ENCODE measurements at places on chromosomes 5 and 9. TPM values are rescaled to one million over a fixed set of nuclear protein-coding genes. Genes with fewer than 3 reads are reported as not detected.

The PRPF4 gene
- 16.9 TPM for total RNA-seq

The NTRK2 gene
- not detected for total RNA-seq

DNA sequence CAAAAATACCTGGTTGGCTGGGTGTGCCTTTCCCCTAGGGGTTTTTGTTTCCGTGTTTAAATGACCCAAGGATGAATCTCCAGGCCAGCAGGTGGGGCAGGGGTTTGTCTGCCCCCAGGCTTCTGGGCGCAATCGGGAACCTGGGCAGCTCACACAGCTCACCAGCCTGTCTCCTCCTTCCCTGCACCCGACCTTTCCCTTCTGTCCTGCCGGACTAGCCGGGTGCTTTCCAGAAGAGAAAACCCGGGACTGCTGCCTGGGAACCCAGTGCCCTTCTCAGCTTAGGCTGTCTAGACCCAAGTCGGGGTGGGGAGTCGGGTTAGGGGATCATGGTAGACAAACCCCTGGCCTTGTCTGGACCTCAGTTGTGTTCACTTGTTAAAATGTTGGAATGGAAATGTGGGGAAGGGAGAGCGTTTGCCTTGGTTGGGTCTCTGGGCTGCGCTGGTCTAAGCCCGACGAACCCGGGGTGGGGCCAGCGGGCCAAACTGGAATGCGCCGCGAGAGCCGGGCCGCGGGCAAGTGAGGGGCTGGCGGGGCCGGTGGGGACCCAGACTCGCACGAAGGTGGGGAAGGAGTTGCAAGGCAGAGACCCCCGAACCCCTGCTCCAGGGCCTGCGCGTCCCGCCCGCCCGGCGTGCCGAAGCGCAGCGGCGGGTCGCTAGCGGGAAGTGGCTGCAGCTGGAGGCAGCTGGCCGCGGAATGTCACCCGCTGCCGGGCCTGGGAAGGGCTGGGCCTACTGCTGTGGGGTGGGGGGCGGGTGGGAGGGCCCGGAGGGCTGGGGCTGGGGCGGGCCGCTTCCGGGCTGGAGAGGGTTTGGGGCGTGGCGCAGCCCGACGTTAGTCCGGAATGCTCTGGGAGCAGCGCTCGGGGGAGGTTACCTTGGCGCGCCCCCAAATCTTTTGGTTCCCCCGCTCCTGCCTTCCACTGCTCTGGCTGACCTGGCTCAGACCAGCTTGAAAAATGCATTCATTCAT, 84.6 kb downstream of the DAB2IP start:
- no peak overlapping the region for H3K27ac ChIP-seq
- no peaks in the 10 kb centered on the region for H3K36me3 ChIP-seq
- peaks cover 8% of the 10 kb centered on the region for H3K27me3 ChIP-seq
- DNase-seq = no peak
- peaks cover 47% of the 10 kb centered on the region for H3K4me1 ChIP-seq
- no peak overlapping the region for H3K4me3 ChIP-seq

GRCh38 chr9:18385696-18386490, 88.1 kb upstream of the ADAMTSL1 start:
- H3K4me1 ChIP-seq = no peaks in the 10 kb centered on the region
- H3K27me3 ChIP-seq = no peaks in the 10 kb centered on the region
- DNase-seq = no peak
- H3K27ac ChIP-seq = no peak overlapping the region

- no peaks in the 10 kb centered on the region for H3K36me3 ChIP-seq
- no peak overlapping the region for H3K4me3 ChIP-seq
- DNase-seq = no peak
- H3K27me3 ChIP-seq = no peaks in the 10 kb centered on the region
- H3K4me1 ChIP-seq = no peaks in the 10 kb centered on the region
Measured at GRCh38 chr9:4769321-4770080, 23.2 kb upstream of the RCL1 start.

DNA sequence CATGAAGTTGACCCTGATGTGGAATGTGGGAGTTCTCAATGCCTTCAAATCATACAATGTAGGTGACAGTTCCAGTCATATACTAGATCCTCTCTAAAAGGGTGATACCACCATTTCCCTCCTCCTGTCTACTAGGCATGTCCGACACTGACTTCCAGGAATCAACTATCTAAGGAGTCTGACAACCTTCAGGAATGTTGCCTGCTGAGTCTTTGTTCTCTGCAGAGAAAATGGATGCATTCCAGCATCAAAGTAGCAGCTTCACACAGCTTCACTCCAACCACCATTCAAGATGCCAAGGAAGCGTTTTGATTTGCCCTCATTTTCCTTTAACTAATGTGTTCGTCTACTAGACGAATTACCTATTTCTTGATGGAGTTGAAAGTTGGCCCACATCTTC, 530.2 kb downstream of the EBF1 start:
- H3K4me1 ChIP-seq = no peaks in the 10 kb centered on the region
- DNase-seq = no peak
- no peaks in the 10 kb centered on the region for H3K27me3 ChIP-seq
- H3K4me3 ChIP-seq = no peak overlapping the region
- H3K27ac ChIP-seq = no peak overlapping the region
- no peaks in the 10 kb centered on the region for H3K36me3 ChIP-seq

DNA sequence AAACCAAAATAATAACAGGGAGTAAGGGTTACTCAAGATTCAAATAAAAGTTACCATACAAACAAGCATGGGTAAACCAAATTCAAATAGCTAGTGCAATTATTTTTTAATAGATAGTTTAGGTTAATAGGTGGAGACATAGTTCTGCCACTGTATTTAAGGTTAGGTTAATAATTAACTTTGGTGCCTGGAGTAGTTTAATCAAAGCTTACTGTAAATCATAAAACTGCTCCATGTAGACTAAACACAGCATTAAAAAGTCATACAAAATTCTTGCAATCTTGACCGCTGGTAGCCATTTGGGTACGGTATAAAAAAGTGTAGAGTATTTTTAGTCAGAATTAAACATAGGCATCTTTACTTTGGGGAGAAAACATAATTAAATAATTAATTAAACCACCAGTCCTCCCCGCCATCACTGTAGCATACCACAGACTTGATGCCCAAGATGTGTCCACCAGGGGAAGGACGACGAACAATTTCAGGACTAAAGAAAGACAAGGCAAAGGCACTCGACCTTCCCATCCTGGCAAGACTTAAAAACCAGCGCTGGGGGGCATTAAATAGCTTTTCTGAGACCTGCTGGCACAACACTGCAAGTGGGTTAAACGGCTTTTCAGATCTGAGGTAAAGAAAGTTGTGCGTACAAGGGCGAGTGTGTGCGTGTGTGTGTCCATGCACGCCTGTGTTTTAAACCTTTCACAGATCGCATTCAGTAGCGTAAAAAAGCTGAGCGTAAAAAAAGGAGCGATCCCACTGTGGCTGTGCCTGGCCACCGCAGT, 2.9 kb downstream of the SEMA6A start:
- no peak for DNase-seq
- H3K4me1 ChIP-seq = peaks cover 28% of the 10 kb centered on the region
- no peaks in the 10 kb centered on the region for H3K36me3 ChIP-seq
- no peak overlapping the region for H3K27ac ChIP-seq
- H3K27me3 ChIP-seq = peaks cover 35% of the 10 kb centered on the region

GRCh38 chr5:95946451-95946850, 15.2 kb downstream of the ELL2 start:
- H3K27ac ChIP-seq = no peak overlapping the region
- H3K27me3 ChIP-seq = no peaks in the 10 kb centered on the region
- H3K4me3 ChIP-seq = no peak overlapping the region

GRCh38 chr9:33374190-33374589, 28.2 kb downstream of the AQP7 start:
- no peak for DNase-seq
- no peak overlapping the region for H3K27ac ChIP-seq
- peaks cover 21% of the 10 kb centered on the region for H3K36me3 ChIP-seq
- no peaks in the 10 kb centered on the region for H3K27me3 ChIP-seq

- no peak overlapping the region for H3K4me3 ChIP-seq
- no peak for DNase-seq
- H3K27me3 ChIP-seq = no peaks in the 10 kb centered on the region
- no peak overlapping the region for H3K27ac ChIP-seq
Measured at GRCh38 chr5:120769312-120769872, 305.3 kb downstream of the PRR16 start.

GRCh38 chr9:2608276-2608675, 13.3 kb upstream of the VLDLR start:
- no peak overlapping the region for H3K27ac ChIP-seq
- H3K36me3 ChIP-seq = no peaks in the 10 kb centered on the region
- no peaks in the 10 kb centered on the region for H3K27me3 ChIP-seq
- no peak overlapping the region for H3K4me3 ChIP-seq

DNA sequence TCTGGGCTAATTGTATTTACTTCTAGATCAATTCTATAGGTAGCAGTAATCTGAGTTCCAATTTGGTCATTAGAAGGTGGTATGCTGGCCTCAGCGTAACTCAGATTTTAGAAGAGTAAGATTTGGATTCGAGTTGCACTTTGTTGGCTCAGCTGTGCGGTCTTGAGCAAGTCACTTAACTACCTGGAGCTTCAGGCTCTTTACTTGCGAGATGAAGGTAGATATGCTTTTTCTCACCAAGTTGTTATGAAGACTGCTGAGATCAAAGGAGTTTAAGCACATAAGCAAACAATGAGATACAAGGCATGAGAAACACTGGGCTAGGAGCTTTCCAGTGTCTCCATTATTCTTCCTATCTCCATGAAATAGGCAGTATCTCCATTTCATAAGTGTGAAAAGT, 133.8 kb upstream of the RANBP3L start:
- H3K27me3 ChIP-seq = no peaks in the 10 kb centered on the region
- no peak overlapping the region for H3K27ac ChIP-seq
- no peaks in the 10 kb centered on the region for H3K36me3 ChIP-seq
- no peak for DNase-seq
- H3K4me1 ChIP-seq = no peaks in the 10 kb centered on the region
- no peak overlapping the region for H3K4me3 ChIP-seq

- H3K4me1 ChIP-seq = no peaks in the 10 kb centered on the region
- DNase-seq = no peak
- H3K4me3 ChIP-seq = no peak overlapping the region
- no peaks in the 10 kb centered on the region for H3K36me3 ChIP-seq
Measured at GRCh38 chr9:109176386-109176785, 9.3 kb upstream of the FRRS1L start.

DNA sequence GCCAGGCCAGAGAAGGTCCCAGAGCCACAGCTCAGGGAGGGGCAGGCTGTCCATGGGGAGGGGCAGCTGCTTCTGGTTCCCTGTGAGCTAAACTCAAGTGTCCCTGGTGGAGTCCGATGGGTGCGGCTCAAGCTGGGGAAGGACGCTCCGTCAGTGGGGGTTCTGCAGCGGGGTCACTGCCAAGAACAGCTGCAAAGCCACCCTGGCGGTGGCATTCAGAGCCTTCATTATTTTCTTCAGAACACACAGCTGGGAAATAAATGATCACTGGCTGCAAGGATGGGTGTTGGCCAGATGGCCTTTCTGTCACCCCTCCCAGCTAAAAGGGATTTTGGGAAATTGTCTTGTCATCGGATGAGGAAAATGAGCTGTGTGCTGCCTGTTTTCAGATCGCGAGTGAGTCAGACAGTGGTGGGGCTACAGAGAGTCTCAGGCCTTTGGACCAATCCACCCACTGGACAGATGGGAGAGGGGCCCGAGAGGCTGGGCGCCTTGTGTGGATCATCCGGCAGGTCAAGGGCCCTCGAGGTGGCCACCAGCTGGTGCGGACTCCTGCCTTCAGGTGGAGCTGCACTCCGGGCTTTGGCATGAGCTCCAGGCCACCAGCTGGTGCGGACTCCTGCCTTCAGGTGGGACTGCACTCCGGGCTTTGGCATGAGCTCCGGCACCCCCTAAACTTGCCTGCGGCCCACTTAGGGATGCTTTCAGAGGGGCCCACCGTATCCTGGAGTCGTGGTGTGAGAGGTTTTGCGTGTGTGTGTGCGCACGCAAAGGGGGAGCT, 17.9 kb upstream of the GFPT2 start:
- no peak for DNase-seq
- no peak overlapping the region for H3K4me3 ChIP-seq
- H3K36me3 ChIP-seq = no peaks in the 10 kb centered on the region
- peaks cover 21% of the 10 kb centered on the region for H3K4me1 ChIP-seq

GRCh38 chr9:19496321-19497050, 87.7 kb downstream of the ACER2 start:
- no peak overlapping the region for H3K27ac ChIP-seq
- DNase-seq = no peak
- H3K36me3 ChIP-seq = no peaks in the 10 kb centered on the region
- peaks cover 4% of the 10 kb centered on the region for H3K4me1 ChIP-seq
- no peaks in the 10 kb centered on the region for H3K27me3 ChIP-seq
- H3K4me3 ChIP-seq = no peak overlapping the region

DNA sequence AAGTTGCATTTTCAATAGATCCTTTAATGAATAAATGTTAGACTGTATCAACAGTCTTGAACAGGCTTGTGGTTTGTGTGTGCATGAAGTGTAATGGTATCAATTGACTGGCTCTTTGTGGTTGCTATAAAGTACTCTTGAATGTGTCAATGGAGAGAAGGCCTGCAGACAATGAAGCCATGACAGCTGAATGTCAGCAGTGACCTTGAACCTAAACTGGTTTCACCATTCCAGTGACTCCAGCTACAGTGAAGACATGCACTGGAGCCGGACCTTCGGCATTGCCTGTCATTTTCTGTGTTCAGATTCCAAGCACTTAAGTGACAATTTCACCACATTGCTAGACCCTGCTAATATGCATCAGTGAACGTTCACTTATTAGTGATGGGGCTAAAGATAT, 276.0 kb upstream of the TMEM161B start:
- H3K4me3 ChIP-seq = no peak overlapping the region
- no peak overlapping the region for H3K27ac ChIP-seq

- no peaks in the 10 kb centered on the region for H3K4me1 ChIP-seq
- H3K36me3 ChIP-seq = no peaks in the 10 kb centered on the region
- no peaks in the 10 kb centered on the region for H3K27me3 ChIP-seq
- no peak overlapping the region for H3K27ac ChIP-seq
- H3K4me3 ChIP-seq = no peak overlapping the region
Measured at GRCh38 chr5:15598294-15598902, 98.4 kb downstream of the FBXL7 start.

- no peaks in the 10 kb centered on the region for H3K27me3 ChIP-seq
- H3K36me3 ChIP-seq = no peaks in the 10 kb centered on the region
- no peak for DNase-seq
- H3K27ac ChIP-seq = no peak overlapping the region
Measured at GRCh38 chr5:174626369-174626920, 97.9 kb upstream of the MSX2 start.

GRCh38 chr5:31107091-31107518, 86.4 kb upstream of the CDH6 start:
- no peaks in the 10 kb centered on the region for H3K27me3 ChIP-seq
- H3K4me1 ChIP-seq = no peaks in the 10 kb centered on the region
- no peak for DNase-seq
- H3K4me3 ChIP-seq = no peak overlapping the region
- H3K36me3 ChIP-seq = no peaks in the 10 kb centered on the region
- H3K27ac ChIP-seq = no peak overlapping the region
